ENCODE measurements at places on chromosomes 5 and 9.
A peak's percentile ranks its signal among the peaks of the same experiment; 100 is the strongest.

DNA sequence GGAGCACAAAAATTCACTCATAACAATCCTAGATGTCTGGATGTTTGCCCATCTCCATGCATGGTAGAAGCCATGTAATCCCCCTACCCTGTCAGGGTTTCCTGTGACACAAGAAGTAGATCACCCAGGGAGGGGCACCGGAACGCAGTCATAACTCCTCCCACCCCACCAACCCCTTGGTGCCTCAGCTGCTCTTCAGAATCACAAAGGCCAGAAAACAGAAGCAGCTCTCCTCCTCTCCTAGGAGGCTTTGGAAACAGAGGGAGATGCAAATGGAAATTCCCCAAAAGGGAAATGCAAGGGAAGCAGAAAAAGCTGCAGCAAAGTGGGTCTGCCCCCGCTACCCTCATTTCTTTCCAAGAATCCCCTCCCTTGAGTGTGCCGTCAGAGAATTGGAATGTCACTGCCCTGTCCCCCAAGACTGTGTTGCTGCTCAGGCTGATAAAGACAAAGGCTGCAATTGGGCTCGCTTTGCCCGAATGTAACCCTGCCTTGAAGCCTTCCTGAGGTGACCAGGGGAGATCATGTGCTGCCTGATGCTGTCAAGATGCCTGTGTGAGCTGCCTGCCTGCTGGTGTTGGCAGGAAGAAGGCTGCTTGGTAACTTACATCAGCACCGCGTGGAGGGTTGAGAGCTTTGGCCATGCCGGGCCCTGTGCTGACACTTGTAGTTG, 65.5 kb upstream of the ABCA1 start:
- DNase-seq: no peak

DNA sequence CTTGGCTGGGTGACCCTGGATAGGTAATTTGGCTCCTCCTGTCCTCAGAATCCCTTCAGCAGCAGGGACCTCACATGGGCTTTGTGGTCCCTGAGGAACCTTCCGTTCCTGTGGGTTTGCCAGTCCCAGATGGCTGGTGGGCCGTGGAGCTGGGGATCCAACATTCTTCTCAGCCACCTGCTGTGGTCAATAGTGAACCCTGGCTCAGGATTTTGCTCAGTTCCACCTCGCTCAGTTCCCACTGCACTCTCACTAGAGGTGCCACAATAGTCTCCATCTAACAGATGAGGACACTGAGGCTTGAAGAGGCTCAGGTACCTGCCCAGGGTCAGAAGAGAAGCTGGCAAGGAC, 17.1 kb upstream of the SPOUT1 start:
- DNase-seq: no peak

- peak; percentile 19 for DNase-seq
Observed at GRCh38 chr5:14872070-14872989, 752 bp upstream of the ANKH start.

GRCh38 chr9:127723444-127723843, 7.6 kb downstream of the TTC16 start:
- DNase-seq: no peak

DNA sequence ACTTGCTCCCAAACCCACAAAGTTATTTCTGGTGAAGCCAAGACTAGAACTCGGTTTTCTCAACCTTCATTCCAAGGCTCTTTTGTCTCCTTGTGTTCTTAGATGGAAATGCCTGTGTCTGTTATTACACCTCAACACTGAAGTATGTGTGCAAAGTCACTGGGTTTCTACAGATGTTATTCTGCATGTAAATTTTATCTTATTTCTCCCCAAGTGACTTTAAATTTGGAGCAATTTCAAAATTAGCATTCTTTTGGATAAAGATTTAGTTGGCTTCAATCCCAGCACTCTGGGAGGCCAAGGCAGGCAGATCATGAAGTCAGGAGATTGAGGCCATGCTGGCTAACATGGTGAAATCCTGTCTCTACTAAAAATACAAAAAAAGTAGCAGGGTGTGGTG, 104.4 kb upstream of the GNA14 start:
- no peak for DNase-seq

- DNase-seq: no peak
Observed at GRCh38 chr9:106731910-106732309, 131.1 kb upstream of the ZNF462 start.

DNA sequence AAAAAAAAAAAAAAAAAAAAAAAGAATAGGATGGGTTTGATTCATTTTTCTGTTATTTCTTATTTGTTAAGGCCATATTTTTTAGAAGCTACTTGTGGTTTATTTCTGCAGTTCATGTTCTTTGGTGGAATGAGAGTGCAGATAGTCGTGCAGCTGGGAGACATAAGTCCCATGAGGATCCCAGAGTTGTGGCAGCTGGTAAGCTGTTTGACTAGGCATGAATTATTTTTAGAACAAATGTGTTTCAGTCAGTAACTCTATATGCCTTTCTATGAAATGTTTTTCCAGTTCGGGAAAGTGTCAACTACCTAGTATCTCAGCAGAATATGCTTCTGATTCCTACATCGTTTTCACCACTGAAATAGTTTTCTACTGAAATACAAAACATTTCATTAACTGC, 5.0 kb upstream of the NIPSNAP3B start:
- no peak for DNase-seq

DNA sequence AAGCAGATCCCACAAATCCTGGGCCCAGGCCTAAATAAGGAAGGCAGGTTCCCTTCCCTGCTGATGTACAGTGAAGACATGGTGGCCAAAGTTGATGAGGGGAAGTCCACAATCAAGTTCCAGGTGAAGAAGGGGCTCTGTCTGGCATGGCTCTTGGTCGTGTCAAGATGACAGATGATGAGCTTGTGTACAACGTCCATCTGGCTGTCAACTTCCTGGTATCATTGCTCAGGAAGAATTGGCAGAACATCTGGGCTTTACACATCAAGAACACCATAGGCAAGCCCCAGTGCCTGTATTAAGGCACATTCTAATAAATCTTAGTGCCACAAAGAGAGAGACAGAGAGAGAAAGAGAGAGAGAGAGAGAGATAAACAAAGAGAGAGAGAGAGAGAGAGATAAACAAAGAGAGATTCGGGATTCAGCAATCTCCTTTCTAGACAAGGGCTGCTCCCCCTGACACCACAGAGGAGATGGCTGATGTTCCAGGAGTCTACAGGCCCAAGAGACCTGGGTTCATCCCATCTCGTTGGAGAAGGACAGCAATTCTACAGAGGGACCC, 45.5 kb upstream of the HSPA9 start:
- no peak for DNase-seq

All from activated CD4-positive, CD25-positive, alpha-beta regulatory T cell (primary cell).